ENCODE measurements at places on chromosomes 3 and 15.

- DNase-seq: no peak
These were observed 22.0 kb downstream of the COLQ start for GRCh38 chr3:15499536-15499935.

GRCh38 chr3:171813897-171814460 is 3.7 kb upstream of the PLD1 start:
- DNase-seq: no peak

DNA sequence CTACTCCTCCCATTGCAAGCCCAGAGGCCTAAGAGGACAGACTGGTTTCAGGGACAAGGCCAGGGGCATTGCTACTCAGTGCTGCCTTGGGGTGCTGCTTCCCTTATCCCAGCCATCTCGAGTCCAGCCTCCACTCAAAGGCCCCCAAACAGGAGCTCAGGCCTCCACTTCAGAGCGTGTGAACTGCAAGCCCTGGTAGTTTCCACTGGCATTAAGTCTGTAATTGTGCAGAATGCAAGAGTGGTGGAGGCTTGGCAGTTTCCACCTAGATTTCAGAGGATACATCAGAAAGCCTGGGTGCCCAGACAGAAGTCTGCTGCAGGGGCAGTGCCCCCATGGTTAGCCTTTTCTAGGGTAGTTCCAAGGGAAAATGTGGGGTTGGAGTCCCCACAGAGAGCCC is 192.8 kb upstream of the ST8SIA2 start:
- no peak for DNase-seq

GRCh38 chr3:147903026-147903425 is 493.9 kb downstream of the ZIC1 start:
- DNase-seq: no peak

DNA sequence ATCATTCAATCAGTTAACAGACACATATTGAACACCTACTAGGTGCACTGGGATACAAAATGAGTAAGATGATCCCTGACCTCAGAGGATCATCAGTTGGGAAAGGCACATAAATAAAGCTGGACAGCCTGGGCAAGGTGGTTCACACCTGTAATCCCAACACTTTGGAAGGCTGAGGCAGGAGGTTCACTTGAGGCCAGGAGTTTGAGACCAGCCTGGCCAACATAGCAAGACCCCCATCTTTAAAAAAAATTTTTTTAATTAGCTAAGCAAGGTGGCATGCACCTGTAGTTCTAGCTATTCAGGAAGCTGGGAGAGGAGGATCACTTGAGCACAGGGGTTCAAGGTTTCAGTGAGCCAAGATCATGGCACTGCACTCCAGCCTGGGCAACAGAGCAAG is 3.7 kb upstream of the KLHL24 start:
- no peak for DNase-seq

DNA sequence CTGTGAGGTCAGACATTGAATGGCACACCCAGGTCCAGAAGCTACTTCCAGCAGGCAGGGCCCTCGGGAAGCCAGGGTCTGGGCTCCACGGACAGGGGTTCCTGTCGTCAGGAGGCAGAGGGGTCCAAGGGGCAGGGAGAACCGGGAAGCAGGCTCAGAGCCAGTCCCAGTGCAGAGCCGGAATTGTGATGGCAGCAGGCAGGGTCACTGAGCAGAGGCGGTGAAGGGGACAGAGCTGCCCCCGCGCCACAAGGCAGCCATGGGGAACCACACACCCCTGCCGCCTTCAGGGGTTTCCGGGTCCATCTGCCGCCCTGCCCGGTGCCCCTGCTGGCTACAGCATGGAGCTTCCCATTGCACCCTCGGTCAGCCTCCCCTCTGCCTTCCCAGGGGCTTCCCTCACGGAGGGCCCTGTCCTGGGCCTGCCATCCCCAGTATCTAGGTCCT is 136.9 kb downstream of the NSMCE3 start:
- no peak for DNase-seq

GRCh38 chr3:129529436-129530210 is 1.2 kb downstream of the RHO start:
- DNase-seq: no peak

DNA sequence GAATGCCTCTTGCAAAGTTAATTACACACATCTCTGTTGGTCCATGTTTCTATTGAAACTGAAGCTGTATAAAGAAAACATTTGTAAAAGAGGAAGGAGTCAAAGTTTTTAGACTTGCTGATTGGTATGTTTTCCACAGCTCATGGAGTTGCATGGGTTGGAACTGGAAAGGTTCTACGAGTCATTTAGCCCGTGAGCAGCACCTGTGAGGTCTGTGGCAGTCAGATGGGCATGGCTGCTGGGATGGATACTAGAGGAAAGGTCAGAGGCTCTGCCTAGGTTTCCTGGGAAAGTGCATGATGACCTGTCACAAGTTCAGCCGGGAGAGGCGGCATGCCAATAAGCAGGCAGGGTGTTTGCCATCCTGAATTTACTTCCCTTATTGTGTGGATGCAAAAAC is 155.4 kb downstream of the CACNA1D start:
- no peak for DNase-seq

GRCh38 chr3:17287006-17287689 is 402.4 kb downstream of the PLCL2 start:
- no peak for DNase-seq

DNA sequence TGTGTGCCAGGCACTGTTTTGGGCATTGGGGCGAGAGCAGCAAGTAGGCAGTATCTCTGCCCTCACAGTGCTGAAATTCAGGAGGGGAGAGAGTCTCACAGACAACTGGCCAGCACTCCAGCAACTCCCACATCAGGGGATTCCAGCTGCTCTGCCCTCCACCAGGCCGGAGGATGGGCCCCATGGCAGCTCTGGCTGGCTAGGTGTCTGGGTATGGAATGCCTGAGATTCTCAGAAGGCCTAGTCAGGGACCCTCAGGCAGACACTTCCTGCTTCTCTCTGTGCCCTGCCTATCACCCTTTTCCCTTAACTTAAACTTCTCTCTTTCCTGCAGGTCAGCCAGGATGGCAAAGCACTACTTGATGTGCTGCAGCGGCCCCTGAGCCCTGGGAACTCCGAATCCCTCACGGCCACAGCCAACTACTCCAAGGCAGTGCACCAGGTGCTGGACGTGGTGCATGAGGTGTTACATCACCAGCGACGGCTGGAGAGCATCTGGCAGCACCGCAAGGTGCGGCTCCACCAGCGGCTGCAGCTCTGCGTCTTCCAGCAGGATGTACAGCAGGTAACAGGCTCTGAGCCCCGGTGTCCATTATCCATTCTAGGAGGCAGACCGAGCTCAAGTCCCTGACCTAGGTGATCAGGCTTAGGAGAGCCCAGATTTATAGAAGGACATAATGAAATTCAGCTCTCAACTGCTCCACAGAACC is 342.2 kb upstream of the ROPN1 start:
- no peak for DNase-seq

- no peak for DNase-seq
These were observed 228.0 kb downstream of the MBNL1 start for GRCh38 chr3:152496716-152497115.

GRCh38 chr3:184082465-184082864 is 14.4 kb upstream of the HTR3E start:
- no peak for DNase-seq

DNA sequence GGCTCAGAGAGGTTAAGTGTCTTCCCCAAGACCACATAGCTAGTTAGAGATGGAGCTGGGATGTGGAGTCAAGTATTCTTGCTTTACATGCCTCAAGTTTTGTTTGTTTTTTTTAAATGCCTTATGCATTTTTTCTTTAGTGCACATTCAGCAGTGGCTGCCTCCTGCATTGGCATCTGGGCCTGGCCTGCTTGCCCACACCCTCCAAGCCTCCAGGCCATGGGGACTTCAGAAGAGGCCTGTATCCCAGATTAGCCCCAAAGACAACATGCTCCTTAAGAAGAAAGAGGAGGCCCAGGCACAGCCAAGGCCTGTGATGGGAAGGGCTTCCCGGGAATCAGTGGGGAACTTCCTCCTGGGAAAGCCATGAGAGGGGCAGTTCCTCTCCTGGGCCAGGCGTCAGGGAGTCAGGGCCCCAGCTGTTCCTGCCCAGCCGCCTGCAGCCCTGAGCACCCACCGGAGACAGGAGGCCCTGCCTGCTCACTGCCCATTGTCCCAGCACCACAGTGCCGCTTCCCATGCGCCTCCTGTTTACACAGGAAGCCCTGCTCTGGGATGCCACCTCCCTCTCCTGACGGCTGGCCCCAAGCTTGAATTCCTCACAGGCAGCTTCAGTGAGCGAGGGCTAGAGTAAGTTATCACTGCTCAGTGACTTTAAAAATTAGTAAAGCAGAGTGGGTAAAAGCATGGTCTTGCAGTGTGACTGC is 16.0 kb downstream of the FOXL2NB start:
- no peak for DNase-seq

DNA sequence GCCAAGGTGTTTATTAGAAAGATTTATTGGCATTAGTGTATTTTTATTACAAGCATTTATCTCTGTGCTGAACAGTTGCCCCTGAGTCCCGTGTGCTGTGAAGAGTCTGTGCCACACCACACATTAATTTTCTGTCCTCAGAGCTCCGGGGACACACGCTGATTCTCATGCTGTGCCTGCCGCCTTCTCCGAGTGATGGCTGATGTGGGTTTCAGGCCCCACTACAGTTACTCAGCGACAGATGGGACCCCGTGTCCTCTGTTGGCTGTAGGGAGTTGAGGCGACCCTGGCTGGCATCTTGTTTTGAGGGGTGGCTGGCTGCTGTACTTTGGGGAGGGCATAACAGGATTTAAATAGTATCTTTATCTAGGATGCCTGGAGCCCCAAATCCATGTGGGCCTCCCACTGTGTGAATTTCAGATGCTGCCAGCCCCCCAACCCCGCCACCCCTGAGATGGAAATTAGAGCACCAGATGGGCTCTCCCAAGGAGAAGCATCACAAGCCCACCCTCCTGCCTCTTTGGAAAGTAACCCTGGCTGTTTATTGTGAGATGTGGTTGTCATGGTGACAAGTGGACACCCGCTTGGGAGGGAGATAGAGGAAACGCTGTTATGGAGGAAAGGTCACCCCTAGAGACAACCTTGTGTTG is 185.6 kb downstream of the APBA2 start:
- no peak for DNase-seq

DNA sequence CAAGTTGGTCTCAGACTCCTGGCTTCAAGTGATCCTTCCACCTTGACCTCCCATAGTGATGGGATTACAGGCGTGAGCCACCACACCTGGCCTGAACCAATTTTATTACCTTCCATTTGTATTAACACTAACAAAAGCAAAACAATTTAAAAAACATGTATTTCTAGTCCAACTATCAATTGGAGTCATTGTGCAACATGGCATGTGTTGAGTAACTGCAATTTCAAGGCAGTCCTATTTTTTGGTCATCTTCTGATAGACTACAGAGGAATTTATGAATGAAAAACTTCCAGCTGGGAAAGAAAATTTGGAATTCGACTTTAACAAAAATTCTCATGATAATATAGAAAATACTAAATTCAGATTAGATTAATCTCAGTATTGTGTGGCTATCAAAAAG is 16.8 kb downstream of the SPTSSB start:
- DNase-seq: no peak

DNA sequence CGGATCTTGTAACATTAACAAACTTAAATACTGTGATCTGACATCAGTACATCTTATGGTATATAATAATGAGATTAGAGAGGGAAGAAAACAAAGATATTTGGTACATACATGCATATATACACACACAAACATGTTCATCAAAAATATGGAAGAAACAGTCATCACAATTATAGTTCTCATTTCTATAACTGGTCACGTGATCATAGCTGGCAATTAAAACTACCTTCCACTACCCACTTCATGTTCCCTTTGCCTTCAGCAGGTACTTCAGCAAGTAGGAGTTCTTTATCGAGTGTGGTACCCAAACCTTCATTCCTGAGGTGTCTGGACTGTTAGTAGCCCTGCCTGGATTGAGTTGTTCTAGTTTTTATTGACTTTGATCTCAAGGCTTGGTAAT is 70.9 kb upstream of the ALDH1A3 start:
- no peak for DNase-seq

DNA sequence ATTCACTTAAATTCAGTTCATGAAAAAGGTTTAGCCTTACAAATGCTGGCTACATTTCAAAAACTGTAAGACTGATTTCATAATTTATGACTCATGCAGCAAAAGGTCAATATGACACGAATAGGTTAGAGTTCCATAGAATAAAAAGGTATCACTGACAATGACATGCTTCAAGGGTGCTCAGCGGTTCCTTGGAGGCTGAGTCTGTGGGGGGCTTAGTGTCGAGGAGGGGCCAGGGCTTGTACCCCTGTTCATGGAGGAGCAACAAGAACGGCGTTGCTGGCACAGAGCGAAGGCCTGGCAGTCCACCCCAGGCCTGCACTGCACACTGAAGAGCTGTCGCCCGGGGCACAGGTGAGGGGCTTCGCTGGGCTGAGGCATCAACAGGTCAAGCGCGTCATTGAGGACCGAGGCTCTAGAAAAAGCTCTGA is 174.2 kb downstream of the NR1D2 start:
- DNase-seq: no peak

DNA sequence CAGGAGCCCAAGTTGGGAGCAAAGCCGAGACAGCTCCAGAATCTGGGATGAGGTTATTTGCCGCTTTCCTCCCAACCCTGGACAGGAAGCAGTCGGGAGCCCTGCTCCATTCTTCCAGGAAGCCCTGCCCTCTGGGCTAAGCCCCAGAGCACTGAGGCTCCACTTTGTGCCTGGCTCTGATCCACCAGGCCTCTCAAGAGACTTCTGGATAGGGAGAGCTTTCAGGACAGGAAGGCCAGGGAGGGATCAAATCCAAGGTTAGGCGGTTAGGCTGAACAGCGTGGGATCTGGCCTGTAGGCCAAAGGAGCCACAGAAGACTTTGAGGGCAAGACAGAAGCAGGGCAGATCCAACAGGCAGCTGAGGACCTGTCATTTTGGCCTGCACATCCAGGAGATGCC is 835 bp downstream of the STOML1 start:
- no peak for DNase-seq

GRCh38 chr3:109440353-109440752 is 103.0 kb upstream of the DPPA4 start:
- DNase-seq: no peak

- no peak for DNase-seq
These were observed 36.4 kb upstream of the COPB2 start for GRCh38 chr3:139425745-139426400.

- DNase-seq: no peak
These were observed 32.5 kb upstream of the DCLK3 start for GRCh38 chr3:36796881-36797280.

- DNase-seq: no peak
These were observed 454.4 kb downstream of the WDR72 start for GRCh38 chr15:53305101-53305500.

- DNase-seq: no peak
These were observed 95.4 kb upstream of the AGBL1 start for GRCh38 chr15:85984241-85984640.

- no peak for DNase-seq
These were observed 291.6 kb upstream of the TGFBR2 start for GRCh38 chr3:30314757-30315325.

- no peak for DNase-seq
These were observed 435.9 kb upstream of the RBMS3 start for GRCh38 chr3:28845006-28845324.

DNA sequence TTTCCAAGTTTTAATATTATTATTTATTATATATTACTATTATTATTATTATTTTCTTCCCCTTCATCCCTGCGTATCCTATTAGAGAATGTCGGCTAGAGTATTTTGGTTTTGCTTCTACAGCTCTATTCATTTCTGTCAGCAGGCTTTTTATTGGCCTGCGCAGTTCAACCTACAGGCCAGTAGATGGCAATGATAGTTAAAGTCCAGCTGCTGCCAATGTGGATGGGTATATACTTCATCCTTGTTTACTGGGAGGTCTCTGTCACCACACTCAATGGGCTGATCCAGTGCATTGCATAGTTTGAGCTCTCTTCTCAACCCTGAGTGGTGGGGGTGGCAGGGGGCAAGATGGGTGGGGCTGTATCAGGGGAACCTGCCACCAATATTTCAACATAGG is 799.8 kb downstream of the NSUN3 start:
- DNase-seq: no peak

Data from activated CD4-positive, alpha-beta T cell treated with anti-CD3 and anti-CD28 coated beads, Interleukin-2, amount 50 U/mL, for 1 hour (primary cell).